NCI-H1417 (cell line): ENCODE measurements at places on chromosomes 6 and 20.
A peak's percentile ranks its signal among the peaks of the same experiment; 100 is the strongest.

- no peak for DNase-seq
Observed at GRCh38 chr20:38680500-38681306, 43.6 kb upstream of the SLC32A1 start.

DNA sequence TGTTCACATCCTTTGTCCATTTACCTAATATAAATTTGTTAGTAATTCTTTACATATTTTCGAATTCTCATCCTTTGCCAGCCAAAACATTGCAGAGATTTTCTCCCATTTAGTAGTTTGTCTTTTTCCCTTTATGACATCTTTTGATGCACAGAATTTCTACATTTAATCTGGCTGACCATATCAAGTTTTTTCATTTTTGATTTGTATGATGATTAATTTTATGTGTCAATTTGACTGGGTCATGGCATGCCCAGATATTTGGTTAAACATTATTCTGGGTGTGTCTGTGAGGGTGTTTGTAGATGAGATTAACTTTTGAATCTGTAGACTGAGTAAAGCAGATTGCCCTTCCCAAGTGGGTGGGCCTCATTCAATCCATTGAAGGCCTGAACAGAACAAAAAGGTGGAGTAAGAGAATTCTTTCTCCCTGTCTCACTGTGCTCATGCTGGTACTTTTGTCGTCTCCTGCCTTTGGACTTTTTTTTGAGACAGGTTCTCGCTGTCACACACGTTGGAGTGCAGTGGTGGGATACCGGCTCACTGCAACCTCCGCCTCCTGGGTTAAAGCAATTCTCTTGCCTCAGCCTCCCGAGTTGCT lies 72.1 kb upstream of the EPB41L1 start:
- no peak for DNase-seq

DNA sequence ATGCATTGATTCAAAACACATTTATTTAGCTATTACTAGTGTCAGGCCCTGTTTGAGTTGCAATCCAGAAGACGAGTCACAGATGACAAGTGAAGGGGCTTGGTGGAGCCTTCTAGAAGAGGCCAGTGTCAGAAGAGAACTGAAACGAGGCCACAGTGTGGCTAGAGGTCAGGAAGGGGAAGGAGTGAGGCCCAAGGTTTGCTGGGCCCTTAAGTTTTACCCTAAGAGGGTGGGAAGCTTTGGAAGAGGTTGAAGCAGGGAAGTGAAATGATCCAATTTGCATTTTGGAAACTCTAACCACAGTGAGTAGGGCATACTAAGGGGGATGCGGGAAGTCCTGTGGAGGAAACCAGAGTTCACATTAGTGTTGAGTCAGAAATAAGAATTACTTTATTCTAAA lies 25.0 kb downstream of the TTK start:
- DNase-seq = no peak

- no peak for DNase-seq
Observed at GRCh38 chr6:53230775-53231467, 82.3 kb upstream of the GCM1 start.

DNA sequence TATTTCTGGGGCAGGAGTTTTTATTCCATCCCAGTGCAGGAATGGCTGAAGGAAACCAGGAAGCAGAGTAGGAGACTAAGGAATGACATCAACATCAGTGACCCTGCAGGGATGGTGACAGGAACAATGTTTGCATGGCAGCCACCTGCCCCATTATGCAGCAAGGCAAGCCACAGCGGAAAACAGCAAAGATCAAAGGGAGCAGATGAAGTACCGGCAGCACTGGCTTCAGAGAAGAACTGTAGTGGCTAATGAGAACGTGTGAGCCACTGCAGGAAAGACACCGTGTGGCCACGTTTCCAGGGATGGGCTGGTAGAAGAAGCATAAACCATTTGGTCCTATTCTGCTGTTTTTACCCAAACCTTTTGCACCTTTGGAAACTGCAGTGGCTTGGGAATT lies 52.9 kb upstream of the TAB2 start:
- DNase-seq = no peak

GRCh38 chr20:38369389-38369788 lies 23.1 kb downstream of the LBP start:
- no peak for DNase-seq

- DNase-seq = peak; percentile 33
Observed at GRCh38 chr20:1108437-1108920, 9.9 kb upstream of the PSMF1 start.

DNA sequence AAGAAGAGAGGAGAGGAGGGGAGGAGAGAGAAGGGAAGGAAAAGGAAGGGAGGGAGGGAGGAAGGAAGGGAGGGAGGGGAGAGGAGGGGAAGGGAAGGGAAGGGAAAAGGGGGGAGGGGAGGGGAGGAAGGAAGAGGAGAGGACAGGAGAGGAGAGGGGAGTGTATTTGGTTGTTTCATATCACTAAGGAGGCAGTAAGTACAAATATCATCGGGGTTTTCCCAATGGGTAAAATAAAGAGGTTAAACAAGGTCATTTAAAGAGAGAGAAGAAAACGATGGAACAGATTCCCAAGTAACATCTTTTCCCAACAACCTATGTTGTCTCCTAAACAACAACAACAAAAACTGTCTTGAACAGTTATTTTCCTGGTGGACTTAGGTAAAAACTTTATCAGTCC lies 43.6 kb downstream of the MBOAT1 start:
- DNase-seq = no peak

DNA sequence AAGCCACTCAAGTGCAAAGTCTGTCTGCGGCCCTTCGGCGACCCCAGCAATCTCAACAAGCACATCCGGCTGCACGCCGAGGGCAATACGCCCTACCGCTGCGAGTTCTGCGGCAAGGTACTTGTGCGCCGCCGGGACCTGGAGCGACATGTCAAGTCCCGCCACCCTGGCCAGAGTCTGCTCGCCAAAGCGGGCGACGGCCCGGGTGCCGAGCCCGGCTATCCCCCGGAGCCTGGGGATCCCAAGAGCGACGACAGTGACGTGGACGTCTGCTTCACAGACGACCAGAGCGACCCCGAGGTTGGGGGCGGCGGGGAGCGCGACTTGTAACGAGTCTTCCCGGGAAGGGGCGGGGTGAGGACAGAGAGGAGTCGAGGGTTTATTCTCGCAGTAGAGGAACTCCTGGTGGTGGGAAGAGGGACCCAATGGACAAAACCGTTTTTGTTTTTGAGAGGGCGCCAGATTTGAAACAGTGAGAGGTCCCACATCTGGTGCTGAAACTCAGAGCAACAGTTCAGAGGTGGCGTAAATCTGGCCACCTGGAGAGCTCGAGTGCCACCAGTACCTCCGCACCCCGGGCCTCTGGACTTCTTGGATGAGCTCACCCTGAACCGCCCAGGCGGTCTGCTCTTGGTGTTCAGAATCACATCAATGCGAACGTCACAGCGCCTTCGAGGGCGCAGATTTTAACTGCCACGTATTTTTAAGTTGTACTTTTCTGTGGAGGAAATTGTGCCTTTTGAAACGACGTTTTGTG lies 8.0 kb downstream of the PRDM13 start:
- peak; percentile 44 for DNase-seq

GRCh38 chr20:33551778-33552177 lies 61.9 kb downstream of the CBFA2T2 start:
- DNase-seq = no peak

DNA sequence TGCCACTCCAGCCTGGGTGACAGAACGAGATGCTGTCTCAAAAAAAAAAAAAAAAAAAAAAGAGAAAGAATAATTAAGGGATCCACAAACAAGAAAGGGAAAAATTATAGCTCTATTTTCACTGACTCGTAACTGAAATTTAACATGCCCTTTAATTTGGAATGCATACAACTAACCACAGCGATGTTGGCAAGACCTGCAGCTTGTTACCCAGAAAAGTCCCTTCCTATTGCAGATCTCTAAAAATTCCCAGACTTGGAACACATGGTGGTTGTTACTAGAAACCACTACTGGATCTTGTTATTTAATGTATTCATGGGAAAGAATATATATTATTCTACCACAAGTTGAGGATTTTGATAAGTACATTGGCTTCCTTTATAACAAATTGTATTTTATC lies 27.8 kb upstream of the SMIM28 start:
- DNase-seq = no peak

DNA sequence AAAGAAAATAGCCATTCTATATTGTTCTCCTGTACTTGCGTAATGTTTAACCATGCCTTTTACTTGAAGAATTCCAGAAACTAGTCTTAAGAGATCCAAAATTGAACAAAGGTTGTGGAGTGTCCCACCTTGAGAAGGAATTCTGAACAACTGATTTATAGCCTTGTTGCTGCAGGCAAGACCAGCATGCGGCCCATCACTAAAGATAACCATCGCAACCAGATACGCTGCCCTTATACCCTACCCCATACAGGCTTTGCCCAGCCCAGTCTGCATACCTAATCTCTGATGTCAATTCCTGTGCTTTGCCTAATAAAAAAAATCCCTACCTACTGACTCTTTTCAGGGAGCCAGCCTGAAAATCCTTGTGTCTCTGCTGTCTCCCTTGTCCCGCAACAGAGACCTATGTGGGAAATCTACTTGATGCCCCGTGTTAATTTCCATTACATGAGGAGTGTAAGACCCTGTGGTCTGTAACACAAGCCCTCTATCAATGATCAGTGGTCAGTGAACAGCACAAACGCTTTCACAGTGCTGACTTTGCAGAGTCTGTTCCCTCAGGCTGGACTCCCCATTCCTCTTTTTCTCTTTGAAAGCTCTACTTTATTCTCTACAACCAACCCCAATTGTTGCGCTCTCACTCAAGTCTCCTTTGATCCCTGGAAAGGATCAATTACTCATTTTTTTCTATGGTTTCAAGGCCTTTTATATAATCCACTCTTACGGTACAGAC lies 125.7 kb upstream of the BTBD3 start:
- no peak for DNase-seq

DNA sequence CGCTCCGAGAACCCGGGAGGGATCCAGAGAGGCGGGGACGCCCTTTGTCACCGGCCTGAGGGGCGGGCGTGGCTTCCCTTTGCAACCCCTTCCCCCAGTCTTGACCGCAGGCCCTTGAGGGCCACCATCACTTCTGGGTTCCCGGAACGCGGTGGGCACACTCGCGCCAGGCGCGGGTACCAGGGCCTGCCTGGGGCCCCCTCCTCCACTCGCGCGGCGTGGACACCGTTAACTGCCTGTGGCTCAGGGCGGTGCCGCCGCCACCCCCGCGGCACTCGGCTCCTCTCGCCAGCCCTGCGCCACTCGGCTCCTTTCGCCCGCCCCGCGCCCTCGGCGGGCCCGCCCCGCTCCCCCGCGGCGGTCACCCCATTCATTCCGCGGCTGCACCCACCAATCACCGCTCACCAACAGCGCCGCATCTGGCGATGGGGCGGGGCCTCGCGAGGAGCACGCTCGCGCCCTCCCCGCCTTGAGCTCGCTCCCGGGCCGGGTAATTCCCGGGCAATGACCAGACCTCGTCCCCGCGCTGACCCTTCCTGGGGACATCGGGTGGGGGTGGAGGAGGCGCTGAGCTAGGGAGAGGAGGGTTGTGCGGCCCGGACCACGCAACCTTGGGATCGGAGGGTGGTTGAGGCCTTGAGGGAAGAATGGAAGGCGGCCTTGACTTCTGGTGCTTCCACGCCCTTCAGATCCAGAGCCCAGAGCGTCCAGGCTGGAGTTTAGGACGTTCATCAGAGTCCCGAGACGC lies 10.5 kb upstream of the ELOVL5 start:
- DNase-seq = peak; percentile 93

- no peak for DNase-seq
Observed at GRCh38 chr6:127134136-127134535, 15.7 kb downstream of the RSPO3 start.

- DNase-seq = no peak
Observed at GRCh38 chr20:25036331-25036936, 21.5 kb downstream of the ACSS1 start.

GRCh38 chr6:111731456-111732195 lies 125.9 kb upstream of the TRAF3IP2 start:
- DNase-seq = no peak

DNA sequence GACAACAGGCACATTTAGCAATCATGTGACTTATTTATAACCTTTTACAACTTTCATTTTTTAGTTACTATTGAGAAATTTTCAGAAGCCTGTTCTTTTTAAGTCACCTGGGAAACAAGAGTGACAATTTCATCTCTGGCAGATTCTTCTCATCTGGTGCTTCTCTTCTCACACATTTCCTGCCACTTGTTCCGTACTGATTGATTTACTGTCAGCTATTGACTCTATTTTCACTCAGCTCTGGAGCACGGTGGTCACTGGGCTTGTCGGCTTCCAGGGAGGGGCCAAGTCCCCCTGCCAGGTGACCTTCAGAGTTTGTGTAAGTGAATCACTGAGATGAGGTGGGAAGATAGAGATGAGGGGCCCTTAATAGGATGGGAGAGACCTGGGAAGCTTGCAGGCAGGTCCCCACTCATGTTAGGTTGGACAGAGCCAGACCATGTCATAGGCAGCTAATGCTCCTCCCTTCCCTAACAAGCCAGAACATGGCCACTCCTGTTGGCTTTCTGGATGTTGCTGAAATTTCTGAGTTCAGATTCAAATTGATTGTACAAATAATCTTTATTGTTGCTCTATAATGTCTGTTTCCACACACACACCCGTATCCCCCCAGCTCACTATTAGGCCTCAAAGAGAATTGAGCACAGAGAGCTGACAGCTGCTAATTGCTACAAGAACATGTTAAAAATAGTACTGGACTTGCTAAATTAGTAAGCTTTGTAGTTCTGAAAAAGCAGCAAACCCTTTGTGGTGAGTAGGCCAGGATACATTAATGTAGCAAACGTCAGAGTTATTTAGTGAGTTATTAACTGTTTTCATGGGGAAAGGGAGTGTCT lies 13.3 kb downstream of the DUSP22 start:
- DNase-seq = no peak

- no peak for DNase-seq
Observed at GRCh38 chr6:47836639-47837038, 54.8 kb downstream of the OPN5 start.

DNA sequence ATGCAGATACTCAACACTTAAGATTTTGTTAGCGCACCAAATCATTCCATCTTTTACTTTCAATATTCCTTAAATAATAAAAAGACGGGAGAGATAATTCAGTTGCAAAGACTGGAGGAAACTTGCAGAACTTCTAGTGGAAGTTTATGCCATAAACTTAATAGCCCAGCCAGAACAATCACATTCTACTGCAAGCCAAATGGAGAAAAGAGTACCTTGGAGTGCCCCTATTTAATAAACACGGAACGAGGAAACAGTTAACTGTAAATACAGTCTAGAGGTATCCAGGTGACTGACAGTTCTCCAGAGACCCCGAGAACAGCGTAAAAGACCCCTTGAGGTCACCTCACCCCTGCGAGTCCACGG lies 635 bp downstream of the SLC35B3 start:
- DNase-seq = no peak
